ENCODE measurements at places on chromosomes 12 and 14.

- DNase-seq = no peak
Measured at GRCh38 chr14:32710231-32710671, 228.4 kb upstream of the NPAS3 start.

GRCh38 chr12:124018539-124018938 lies 45.5 kb downstream of the ZNF664 start:
- no peak for DNase-seq

DNA sequence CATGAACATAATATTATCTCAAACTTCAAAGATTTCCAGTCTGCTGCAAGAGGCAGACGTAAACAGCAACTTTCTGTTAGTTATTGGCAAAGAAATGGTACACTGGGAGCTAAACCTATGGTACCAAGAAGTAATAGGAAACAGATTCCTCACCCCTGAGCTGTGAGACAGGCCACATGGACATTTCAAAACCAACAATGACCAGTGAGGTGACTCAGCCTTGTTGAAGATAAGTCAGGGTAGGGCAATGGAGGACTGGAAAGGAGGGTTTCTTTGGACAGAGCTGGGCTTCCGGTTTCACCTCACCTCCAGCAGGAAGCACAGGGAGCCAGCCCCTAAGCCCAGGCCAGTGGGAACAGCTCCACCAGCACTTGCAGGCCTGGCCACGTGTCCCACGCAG lies 1320.5 kb downstream of the AACS start:
- DNase-seq = no peak

GRCh38 chr12:92543840-92544239 lies 158.9 kb upstream of the PLEKHG7 start:
- DNase-seq = no peak

DNA sequence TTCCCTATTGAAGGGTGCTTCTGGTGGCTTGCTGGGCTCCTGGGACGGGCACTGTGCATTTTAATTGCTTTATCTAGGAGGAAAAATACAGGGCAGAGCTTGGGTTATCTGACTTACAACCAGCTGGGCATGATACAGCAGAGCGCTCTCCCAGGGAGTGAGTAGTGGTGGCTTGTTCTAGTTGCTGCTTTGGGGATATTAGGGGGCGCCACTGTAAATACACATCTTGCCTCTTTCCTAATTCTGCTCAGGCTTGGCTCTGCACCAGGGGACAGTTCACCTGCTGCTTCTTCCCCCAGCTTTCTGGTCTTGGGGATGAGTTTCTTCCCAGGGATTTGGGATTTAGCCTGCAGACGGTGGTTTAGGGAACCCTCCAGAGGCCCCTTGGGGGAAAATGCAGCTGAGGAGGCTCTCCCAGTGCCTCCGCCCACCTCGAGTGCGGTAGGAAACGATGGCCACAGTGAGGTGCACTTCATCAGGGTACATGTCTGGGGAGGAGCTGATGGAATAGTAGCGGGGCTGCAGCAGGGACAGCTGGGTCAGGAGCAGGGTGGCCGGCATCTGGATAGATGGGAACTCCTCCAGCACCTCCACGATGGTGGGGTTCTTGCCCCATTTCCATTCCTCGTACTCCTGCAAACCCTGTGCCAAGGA lies 36.9 kb upstream of the FBXO21 start:
- DNase-seq = no peak

DNA sequence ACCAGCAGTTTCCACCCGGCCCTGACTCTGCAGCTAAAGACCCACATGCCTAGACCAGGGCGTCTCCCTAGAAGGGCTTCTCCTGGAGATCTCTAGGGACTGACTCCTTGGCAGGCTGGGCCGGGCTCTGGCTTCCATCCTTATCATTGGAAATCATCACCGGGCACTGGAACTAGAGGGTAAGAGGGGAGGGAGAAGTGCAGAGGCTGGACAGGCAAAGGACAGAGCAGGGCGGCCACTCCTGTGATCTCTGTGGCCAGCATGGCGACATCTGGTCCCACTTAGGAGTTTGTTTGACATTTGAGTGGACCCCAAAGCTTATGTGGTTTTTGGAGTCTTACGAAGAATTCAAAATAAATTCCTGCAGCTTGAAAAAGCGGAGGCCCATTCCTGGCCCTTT lies 7.1 kb downstream of the LTBP2 start:
- DNase-seq = no peak

- DNase-seq = no peak
Measured at GRCh38 chr12:30878024-30878423, 48.5 kb upstream of the TSPAN11 start.

Data from C1 segment of cervical spinal cord (tissue), 14 donors.